ENCODE measurements at places on chromosomes 5 and 9.

DNA sequence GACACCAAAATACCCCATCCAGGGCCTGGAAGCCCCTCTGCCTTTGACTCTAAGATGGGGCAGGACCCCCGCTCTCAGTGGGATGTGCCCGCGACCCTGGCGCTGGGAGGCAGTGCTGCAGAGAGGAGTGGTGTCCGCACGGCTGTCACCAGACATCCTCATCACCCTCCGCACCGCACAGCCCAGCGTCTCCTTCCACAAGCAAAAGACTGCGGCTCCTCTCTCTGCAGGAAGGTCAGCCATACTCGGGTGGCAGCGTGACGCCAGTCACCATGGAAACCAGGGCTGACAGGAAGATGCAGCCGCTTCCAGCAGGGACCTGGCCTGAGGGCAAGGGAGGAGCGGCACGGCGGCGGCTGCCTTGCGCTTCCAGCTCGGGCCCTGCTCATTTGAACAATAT is 17.1 kb upstream of the SLC6A3 start:
- no peak for DNase-seq

GRCh38 chr9:111035543-111036428 is 2.5 kb downstream of the LPAR1 start:
- no peak for DNase-seq

- no peak for DNase-seq
These were observed 2.2 kb downstream of the DNAJC25 start for GRCh38 chr9:111633389-111633736.

GRCh38 chr5:36722900-36723299 is 116.5 kb downstream of the SLC1A3 start:
- DNase-seq = peak; percentile 7

- peak; percentile 38 for DNase-seq
These were observed 33.1 kb downstream of the GTF3C4 start for GRCh38 chr9:132703336-132703735.

GRCh38 chr9:109769250-109769649 is 10.7 kb upstream of the PALM2AKAP2 start:
- no peak for DNase-seq

DNA sequence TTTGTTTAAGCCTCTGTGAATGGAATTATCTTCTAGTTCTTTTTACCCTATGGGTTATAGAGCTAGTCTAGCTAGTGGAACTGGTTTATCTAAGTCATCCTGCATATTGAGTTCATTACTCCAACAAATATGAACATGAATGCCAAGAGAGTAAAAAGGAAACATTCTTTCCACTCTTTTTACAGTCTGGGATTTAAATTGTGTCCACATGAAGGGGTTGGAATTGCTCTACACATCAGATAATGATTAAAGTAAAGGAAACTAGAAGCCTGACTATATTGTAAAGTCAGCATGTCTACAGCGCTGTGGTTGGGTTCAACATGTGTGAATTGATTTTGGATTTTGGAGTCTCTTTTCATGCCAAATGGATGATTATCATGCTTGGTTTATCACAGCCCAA is 173.1 kb downstream of the CCDC171 start:
- DNase-seq = no peak

DNA sequence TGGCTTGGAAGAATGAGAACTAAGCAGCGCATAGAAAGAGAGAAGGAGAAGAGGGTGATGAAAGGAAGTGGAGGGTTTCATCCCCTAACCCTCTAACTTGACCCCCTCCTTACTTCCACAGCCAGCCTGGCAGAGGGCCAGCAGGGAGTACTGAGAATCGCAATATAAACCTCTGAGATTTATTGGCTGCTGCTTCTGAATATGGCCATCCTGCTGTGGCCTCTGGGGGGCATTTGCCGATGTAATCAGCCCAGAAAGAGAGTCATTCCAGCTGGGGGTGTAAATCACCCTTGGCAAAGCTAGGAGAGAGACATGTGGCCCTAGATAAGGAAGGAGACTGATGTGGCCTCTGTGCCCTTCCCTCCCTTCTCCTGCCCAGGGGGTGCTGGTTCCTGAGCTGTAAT is 960 bp upstream of the GFRA3 start:
- DNase-seq = no peak

DNA sequence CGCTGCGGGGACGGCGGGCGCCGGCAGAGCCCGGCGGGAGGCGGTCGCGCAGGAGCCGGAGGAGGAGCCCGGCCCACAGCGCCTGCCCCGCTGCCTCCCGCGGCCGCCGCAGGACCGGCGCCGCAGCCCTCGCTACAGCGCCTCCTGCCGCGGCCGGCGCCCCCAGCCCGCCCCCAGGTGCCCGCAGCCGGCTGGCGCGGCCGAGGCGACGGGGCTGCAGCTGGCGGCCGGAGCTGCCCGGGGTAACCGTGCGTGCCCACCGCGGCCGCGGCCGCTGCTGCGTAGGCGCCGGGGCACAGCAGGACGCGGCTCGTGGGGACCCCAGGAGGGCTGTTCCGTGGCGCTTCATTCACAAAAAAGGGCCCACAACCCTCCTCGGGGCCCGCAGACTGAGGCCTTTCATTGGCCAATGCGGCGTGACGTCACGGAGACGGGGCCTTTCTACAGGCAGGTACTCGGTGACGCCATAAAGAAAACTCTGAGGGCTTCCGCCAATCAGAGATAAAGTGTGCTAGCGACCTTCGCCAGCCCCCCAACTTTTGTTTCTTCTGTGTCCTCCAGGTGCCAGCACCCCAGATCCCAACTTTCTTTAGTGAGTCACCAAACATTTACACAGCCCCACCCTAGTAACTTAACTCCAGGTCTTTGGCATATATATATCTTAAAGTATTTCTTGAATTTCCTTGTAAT is at the start of gene CDC14B:
Gene CDC14B, minus strand, starts transcription at position 353 of the 690 bp plus-strand sequence. CDS start 465 bp downstream, outside the sequence.
- peak; percentile 88 for DNase-seq

- peak; percentile 85 for DNase-seq
These were observed 144.4 kb upstream of the TAS2R1 start for GRCh38 chr5:9774472-9775079.

- no peak for DNase-seq
These were observed 23.8 kb downstream of the C5orf58 start for GRCh38 chr5:170256571-170256970.

DNA sequence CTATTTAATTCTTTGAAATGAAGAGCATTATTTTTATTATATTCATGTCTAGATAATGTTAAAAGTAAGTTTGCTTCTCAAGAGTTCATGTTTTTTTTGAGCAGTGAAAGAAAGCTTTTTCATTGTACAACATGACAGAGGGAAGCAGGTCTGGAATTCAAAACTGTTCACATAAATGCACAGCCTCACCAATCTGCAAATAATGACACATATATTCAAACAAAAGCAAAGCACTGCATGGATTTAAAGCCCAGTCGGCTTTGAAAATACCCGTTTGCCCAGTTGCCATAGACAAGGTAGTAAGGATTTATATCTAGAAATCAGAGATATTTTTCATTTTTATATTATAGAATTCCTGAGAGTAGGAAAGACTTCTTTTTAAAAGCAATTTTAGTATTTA is 201.8 kb downstream of the CD180 start:
- DNase-seq = no peak

DNA sequence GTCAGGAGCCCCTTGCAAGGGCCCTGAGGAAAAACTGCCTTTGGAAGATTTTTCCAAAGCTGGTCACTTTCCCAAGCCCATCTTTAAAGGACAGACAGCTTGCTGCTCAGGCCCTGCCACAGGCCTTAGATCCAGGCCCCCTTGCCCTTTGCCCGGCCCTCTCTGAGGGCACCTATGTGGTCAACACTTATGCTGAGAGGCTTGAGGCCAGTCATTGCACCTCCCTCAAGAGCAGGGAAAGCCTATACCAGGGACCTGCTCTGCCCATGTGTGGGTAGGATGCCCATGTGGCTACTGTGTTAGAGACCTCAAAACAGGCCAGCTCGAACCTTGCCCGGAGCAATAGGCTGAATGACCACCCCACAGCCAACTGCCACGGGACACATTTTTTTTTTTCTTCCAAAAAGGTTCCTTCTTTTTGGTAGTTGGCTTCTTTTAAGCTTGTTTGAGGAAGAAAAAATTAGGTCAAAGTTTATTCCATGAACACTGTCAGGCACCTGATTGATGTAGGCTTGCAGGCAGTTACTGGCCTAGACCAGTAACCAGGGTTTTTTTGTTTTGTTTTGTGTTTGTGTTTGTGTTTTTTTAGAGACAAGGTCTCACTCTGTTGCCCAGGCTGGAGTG is 3.8 kb downstream of the TCF7 start:
- DNase-seq = no peak

DNA sequence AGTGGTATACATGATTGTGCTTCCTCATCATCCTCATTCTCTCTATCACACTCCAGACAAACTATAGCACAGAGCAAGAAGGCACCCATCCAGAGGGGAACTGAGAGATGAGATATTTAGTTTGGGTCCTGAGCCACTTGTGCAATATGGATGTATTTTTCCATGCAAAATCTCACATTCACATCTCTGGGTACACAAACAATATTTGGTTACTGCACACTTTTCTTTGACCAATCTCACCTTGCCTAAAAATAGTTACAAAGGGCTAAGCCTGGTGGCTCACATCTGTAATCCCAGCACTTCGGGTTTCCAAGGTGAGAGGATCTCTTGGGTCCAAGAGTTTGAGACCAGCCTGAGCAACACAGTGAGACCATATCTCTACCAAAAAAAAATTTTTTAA is 120.3 kb downstream of the SIL1 start:
- no peak for DNase-seq

DNA sequence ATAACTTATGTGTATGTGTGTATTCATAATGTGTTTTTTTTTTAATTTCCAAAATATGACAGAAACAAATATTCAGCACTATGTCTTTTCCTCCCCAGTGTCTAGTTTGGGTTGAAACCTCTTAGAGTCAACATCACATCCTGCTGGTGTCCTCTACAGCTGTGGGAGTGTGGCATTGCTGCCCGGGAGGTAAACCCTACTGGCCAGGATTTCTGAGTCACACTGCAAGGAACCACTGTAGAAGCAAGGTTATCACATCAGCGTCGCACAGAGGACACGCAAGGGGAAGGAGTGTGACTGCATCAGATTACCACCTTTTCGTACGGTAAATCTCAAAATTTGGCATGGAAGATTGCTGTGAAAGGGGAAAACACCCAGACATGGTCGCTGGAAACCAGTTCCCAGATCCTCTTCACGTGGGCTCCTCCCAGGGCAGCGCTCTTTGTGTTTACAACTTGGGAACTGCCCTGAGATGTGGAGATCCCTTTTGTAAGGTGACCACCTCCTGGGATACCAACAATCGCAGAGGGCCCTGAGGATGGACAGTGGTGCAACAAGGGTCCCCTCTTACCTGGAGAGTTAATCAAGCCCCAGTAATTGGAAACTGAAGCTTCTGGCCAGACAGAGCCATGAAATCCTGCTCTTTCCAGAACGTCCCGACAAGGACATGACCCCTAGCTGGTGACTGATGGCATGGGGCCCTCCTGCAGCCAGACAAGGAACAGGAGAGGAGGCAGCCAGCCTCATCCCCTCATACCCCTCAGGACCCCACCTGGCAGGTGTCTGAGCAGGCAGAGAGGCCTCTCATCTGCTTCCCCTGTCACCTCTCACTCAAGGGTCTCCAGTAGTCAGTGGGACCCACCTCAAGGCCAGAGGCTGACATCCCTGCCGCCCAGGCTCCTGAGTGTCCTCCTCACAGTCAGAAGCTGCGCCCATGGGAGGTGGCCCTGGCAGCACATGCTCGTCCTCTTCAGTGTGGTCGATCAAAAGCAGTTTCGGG is 194.7 kb downstream of the MED10 start:
- no peak for DNase-seq

GRCh38 chr5:170691657-170692056 is 91.9 kb upstream of the GABRP start:
- no peak for DNase-seq

- DNase-seq = peak; percentile 65
These were observed 33.1 kb downstream of the APTX start for GRCh38 chr9:32968101-32969011.

GRCh38 chr5:132463811-132464155 is 26.8 kb downstream of the IRF1 start:
- DNase-seq = no peak

DNA sequence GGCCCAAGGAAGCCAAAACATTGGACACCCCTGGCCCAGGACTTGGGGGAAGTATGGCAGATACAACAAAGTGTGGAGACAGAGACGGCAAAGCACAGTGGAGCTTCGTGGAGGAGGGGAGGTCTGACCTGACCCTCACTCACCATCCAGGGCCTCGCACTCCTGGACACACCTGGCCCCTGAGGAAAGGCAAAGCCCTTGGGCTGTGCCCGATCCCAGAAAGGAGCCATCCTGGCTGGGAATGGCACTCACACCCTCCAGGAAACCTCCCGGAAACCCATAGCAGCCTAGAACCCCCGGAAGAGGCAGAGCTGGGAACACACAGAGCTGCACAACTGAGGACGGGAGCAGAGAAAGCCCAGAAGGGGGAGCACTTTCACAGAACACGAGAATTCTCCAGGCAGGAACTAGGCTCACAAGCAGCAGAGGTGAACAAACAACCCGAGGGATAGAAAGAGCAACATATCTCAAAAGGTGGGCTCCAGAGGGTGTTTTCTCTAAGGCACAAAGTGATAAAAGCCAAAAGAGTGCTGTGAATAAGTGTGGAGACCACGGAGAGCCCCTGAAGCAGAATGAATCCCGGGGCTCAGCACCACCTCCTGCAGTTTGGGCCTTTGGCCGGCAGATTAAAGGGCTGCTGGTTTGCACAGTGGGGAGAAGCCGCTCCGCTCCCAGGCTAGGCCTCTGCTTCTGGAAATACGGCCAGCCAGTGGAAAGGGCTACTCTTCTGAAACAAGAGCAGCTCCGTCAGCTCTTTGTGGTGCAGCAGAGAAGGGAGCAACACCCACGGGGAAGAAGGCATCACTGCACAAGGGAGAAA is 108.2 kb downstream of the UBE2R2 start:
- DNase-seq = peak; percentile 69

GRCh38 chr9:116644091-116644688 is 42.9 kb upstream of the TRIM32 start:
- DNase-seq = no peak

DNA sequence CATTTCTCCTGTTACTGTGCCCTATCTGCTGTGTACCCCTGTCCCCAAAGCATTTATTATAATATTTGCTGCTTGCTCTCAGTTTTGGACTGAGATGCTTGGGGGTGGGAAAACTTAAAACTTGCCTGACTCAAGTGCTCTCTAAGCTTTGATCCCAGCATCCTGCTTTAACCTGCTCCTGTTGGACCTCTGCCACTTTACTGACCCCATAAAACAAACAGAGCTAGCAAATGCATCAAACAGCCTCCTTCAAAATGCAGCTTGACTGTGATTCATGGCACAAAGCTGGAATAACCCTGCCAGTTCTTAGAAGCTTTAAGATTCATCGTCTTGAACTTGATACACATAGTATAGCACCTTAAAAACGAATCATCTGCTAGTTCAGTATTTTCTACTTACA is 212.5 kb downstream of the DEPDC1B start:
- DNase-seq = no peak

DNA sequence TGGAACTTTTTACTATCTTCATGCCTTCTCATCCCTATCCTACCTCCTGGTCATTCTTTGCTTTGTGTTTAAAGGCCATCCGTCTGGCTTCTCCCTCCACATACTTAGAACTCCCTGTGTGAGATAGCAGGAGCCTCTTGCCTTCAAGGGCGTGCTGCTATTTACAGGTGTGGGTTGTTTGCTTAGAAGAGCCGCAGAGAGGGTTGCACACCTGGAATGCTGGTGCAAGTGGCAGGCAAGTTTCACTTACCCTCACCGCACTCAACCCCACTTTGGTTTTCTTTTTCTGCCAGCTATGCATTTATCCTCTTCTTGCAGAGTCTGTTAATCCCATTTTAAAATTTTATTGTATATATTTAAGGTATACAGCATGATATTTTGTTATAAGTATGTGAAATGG is 12.6 kb downstream of the SKP2 start:
- DNase-seq = no peak
